ENCODE measurements at places on chromosomes 7 and 10.
A peak's percentile ranks its signal among the peaks of the same experiment; 100 is the strongest.

- DNase-seq: no peak
Observed at GRCh38 chr10:75402486-75403143, 1.1 kb upstream of the ZNF503 start.

- DNase-seq: peak; percentile 78
Observed at GRCh38 chr10:80535671-80536360, 1.9 kb upstream of the SH2D4B start.

DNA sequence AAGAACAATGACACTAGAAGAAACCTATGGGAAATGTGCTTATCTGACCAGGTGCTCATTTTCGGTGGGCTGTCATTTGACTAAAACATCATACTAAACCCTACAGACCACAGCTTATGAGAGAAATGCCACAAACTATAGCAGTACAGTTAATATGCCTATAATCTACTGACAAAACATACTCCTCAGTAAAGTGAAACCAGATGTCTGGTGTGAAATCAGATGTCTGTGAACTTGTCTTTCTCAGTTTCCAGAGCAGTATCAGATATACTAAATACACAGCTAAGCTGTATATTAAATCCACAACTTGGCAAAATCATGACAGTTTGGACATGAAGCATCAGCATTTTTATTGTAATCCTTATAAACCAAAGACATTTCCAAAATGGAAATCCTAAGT, 3.3 kb downstream of the IMMP2L start:
- DNase-seq: no peak

DNA sequence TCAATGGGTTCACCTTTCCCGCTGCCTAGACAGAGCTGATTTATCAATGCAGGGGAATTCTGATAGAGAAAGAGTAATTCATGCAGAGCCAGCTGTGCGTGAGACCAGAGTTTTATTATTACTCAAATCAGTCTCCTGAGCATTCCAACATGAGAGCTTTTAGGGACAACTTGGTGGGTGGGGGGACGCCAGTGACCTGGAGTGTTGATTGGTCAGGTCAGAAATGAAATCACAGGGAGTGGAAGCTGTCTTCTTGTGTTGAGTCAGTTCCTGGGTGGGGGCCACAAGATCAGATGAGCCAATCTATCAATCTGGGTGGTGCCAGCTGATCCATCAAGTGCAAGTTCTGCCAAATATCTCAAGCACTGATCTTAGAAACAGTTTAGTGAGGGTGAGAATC, 99.0 kb upstream of the CAV2 start:
- DNase-seq: no peak

GRCh38 chr7:15016315-15016667, 113.7 kb upstream of the DGKB start:
- DNase-seq: no peak

GRCh38 chr10:110209926-110210673, 2.7 kb downstream of the MXI1 start:
- no peak for DNase-seq

DNA sequence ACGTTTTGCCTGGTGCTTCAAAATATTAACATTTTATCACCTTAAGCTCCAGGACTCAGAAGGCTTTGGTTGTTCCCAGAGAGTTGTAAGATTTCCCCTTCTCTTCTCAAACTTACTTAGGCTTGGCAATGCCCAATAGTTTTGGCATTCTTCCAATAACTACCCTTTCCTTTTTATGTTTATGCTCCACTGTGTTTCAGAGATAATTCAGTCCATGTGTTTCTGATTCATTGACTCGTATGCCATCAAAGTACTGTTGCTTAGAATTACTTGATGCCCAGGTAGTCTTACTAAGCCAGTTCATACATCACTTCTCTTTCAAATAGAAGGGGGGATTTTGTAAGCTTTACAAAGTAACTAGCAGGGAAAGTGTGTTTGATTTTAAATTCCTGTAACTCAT, 66.6 kb downstream of the AGMO start:
- DNase-seq: no peak

DNA sequence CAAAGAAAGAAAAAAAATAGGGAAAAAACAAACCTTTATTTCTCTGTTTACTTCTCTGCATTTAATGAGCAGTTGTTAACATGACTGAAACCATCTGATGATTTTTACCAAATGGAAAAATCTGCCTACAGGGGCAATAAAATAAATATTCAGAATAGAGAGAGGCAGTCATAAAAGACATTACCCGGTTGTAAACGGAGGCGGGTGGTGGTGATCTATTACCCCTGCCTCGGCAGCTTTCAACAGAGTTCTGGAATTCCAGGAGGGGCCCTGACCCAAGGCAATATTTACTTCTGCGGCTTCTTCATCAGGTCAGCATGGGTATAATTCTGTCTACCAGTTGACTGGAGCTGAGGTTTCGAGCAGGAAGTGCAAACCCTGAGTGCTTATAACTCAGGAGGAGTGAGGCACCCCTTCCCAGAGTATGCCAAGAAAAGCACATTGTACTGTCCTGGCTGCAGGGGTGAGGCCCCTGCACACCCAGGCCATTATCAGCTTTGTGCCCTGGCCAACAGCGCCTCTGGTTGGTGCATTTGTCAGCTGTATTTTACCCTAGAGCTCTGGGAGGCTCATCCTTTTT, 8.2 kb upstream of the CXCL12 start:
- no peak for DNase-seq

DNA sequence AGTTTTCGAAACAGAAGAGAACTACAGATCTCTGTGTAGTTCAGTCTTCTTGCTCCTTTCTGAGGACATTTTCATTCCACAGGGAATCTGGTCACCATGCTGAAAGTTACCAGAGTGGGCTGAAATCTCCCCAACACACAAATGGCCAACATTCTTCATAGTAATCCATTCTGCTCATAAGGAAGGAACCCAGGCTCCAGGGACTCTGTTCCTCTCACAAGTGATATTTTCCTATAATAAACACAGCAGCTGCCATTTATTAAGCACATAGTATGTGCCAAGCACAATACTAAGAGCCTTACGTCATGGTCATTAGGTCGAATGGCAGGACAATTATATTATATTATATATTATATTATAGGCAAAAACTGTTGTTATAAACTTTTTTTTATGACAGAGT, 109.8 kb downstream of the RAB11FIP2 start:
- DNase-seq: no peak

DNA sequence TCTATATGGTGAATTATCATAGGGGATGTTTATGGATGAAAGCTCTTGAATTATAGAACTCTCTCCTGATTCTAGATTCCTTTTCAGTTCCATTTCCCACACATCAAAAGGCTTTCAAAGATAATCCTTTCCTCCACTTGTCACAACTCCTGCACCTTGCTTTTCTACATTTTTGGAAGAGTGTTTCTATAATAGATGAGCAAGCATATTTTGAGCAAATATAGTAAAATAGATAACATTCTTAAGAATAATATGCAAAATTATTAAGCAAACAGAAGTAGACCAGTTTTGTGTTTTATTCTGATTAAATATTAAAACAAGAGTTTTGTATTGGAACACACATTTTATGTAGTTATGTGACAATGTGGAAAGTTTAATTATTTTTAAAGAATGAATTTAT, 340.7 kb downstream of the EXOC4 start:
- DNase-seq: no peak

GRCh38 chr7:25578991-25579777, 350.9 kb upstream of the NPVF start:
- DNase-seq: no peak

DNA sequence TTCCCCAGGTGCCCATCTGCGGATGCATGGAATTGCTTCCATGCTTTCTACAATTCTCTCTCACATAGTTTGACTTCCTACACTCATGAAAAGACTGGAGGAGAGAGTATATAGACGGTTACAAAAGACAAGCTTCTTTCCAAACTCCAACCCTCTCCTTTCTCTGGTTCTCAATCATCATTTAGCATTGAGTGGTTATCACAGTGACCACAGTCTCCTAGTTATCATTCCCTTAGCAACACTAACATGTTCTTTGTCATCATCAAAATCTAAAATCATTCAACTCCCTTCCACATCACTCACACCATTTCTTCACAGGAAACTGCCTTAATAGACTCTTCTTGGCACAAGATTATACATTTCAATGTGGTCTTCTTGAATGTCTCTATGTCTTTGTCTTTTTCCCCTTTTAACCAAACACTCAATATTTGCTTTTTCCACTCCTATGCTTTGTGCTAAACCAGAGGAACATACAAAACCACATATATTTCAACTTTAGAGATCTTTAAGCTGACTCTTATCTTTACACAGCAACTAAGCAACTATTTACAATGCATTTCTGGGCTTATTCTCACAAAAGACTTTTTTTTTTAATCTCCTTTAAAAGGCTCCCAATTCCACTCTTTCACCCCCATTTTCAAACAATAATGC, 126.3 kb downstream of the CNOT4 start:
- no peak for DNase-seq

GRCh38 chr10:78383378-78384048, 349.9 kb downstream of the RPS24 start:
- DNase-seq: no peak

DNA sequence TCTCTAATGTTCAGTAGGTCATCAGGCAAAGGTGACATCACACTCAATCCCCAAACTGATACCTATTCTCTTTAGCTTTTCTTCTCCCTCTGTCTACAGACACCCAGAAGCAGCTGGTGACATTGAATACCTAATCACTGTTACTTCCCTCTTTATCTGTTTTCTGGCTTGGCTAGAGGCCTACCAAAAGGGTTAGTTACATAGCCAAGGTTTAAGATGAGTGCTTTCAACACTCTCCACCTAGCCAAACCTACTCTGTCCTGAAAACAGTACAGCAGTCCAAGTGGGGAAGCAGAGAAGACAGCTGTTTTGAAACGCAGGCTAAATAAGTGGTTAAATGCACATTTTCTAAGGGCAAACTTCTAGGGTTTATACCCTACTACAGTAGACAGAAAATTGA, 39.4 kb downstream of the CCNJ start:
- DNase-seq: no peak

- DNase-seq: no peak
Observed at GRCh38 chr10:29104661-29105399, 184.0 kb upstream of the LYZL1 start.

- no peak for DNase-seq
Observed at GRCh38 chr7:142646386-142647140, 102.7 kb upstream of the PRSS1 start.

- no peak for DNase-seq
Observed at GRCh38 chr10:15439341-15439842, 68.3 kb upstream of the FAM171A1 start.

- DNase-seq: no peak
Observed at GRCh38 chr10:55158633-55159032, 357.6 kb upstream of the PCDH15 start.

DNA sequence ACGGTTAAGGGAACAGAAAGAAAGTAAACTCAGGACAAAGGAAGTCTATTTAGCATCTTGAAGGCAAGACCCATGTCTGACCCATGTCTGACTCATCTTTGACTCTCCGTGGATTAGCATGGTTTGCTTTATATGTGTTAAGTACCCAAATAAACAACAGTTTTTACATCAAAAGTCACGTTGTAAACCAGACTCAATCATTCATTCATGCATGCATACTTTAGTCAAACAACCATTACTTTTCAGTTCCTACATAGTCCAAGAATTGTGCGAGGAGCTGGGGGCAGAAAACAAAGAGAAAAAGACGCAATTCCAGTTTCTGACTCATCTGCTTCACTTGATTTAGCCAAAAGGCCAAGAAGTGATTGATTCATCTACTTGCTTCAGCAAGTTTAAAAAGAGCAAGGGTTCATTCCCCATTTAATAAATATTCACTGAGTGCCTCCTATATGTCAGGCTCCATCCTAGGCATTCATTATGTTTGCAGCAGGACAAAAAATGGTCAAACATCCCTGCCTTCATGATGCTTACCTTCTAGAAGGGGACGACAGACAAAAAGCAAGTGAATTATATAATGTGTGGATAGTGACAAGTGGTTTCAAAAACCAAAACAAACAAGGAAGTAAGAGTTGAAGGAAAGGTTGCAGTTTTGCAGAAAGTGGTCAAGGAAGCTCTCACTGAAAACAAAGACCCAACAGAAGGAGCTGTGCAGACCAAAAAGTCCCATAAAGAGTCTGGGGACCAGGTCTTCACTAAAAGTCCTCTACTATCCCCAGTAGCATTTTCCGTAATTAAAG, 116.2 kb downstream of the FAM107B start:
- DNase-seq: no peak

GRCh38 chr10:4109469-4109868, 324.5 kb upstream of the KLF6 start:
- DNase-seq: no peak

- no peak for DNase-seq
Observed at GRCh38 chr7:79377097-79377496, 76.4 kb downstream of the MAGI2 start.

GRCh38 chr10:5650664-5651387, 15.6 kb downstream of the ASB13 start:
- DNase-seq: no peak

DNA sequence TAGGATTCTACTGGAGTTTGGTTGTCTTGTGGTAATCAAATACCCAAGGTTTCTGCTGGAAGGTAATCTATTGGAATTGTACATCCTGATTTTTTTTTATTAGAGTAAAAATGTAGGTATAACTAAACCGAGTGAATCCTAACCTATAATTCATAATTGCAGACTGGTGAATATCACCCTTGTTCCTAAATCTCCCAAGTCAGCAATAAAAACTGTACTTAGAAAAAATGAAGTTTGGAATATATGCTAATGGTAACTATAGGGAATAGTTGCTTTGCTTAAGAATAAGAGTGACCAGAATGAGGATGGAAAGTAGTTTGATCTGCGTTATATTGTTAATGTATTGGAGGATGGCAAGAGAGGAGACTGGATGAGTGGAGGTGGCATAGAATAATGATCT, 10.7 kb upstream of the FZD8 start:
- DNase-seq: no peak

DNA sequence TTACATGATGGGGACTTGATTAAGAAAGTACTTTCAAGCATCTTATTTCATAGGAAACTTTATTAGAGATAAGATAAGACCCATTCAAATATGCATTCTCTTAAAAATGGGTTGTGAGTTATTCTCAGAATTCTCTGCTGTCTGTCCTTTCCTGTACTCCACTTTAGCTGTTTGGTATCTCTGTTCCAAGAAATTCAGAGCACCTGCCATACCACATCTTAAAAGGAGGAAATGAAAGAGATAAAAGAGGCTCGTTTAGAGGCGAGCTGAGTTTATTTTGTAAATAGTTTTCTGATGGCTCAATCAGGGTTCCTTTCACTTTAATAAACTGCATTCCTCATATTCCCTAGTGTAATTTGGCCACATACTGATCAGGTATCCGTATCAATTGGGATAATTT, 87.2 kb downstream of the MDFIC start:
- peak; percentile 39 for DNase-seq

All from CD4-positive, alpha-beta memory T cell (primary cell).